PC-9 (cell line): ENCODE measurements at places on chromosomes 16 and 17. TPM values are rescaled to one million over a fixed set of nuclear protein-coding genes. Genes with fewer than 3 reads are reported as not detected.

Gene PLEKHH3
- total RNA-seq, result 22.5 and 32.2 TPM in 2 replicates

Gene ALDH3A1
- total RNA-seq, result 1,620 and 1,906 TPM in 2 replicates

Gene ADCY7
- 39.3 and 59.5 TPM in 2 replicates for total RNA-seq

Gene GFAP
- not detected in 2 replicates for total RNA-seq

Gene CDK3
- total RNA-seq, result 10.3 and 12.3 TPM in 2 replicates

Gene HAPSTR1
- 61.1 and 82.8 TPM in 2 replicates for total RNA-seq

Gene PRM2
- total RNA-seq, result not detected in 2 replicates

Gene CLN3
- 59.1 and 70.3 TPM in 2 replicates for total RNA-seq

Gene SLC5A2
- 0.13 and 0.60 TPM in 2 replicates for total RNA-seq

Gene PRSS22
- 98.2 and 99.7 TPM in 2 replicates for total RNA-seq

Gene CIITA
- 1.2 and 1.7 TPM in 2 replicates for total RNA-seq

Gene CCDC78
- total RNA-seq, result 4.2 and 6.4 TPM in 2 replicates

Gene KRTAP9-2
- not detected in 2 replicates for total RNA-seq
